Spinal cord (tissue), 10 donors: ENCODE measurements at places on chromosomes 4 and X. TPM values are rescaled to one million over a fixed set of nuclear protein-coding genes. Genes with fewer than 3 reads are reported as not detected.

DNA sequence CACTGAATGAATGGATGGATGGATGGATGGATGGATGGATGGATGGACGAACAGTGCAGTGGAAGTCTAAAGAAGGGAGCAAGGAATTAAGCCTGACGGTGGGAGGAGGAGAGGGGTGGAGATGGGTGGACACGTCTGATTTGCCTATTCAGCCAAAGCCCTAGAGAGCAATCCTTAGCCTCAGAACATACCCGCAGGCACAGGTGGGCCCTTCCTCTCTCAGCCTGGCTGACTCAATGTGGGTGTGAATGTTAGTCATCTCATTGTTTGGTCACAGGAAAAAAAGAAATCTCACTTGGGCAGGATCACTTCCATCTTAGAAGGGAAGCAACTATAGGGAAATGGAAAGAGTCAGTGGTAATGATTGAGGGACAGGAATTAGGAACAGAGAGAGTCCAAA, 165.9 kb downstream of the PJA1 start:
- DNase-seq = no peak

GRCh38 chr4:81350040-81350439, 121.7 kb downstream of the RASGEF1B start:
- no peak for DNase-seq

GRCh38 chr4:88646528-88647280, 50.9 kb downstream of the NAP1L5 start:
- no peak for DNase-seq

CITED1 gene
- 6.3 TPM for total RNA-seq

DNA sequence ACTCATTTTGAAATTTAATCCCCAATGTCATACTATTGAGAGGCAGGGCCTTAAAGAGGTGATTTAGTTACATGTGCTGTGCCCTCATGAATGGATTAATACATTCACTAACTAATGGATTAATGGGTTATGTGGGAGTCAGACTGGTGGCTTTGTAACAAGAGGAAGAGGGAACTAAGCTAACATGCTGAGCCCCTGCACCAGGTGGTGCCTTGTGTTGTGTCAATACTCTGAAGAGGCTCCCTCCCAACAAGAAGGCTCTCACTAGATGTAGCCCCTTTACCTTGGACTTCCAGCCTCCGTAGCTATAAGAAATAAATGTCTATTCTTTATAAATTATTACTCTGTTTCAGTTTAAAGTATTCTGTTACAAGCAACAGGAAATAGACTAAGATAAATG, 411.9 kb upstream of the EMCN start:
- DNase-seq = no peak

DNA sequence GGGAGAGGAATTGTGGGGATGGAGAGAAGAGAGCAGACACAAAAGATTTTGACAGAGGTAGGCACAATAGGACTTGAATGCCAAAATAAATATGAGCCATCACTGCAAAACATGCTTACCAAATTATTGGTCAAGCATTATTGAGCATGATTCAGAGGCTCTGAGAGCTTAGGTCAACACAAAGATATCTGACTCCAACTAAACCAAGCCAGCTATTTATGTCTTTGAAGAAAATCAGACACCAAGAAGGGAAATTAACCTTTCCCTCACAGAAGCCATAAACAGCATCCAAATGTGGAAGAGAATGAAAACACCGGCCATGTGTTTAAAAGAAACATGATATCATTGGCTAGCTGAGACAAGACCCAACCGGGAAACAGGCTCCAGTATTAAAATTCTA, 323.2 kb downstream of the RAB28 start:
- no peak for DNase-seq
